NCI-H1105 (cell line): ENCODE measurements at places on chromosomes 2 and 18.

DNA sequence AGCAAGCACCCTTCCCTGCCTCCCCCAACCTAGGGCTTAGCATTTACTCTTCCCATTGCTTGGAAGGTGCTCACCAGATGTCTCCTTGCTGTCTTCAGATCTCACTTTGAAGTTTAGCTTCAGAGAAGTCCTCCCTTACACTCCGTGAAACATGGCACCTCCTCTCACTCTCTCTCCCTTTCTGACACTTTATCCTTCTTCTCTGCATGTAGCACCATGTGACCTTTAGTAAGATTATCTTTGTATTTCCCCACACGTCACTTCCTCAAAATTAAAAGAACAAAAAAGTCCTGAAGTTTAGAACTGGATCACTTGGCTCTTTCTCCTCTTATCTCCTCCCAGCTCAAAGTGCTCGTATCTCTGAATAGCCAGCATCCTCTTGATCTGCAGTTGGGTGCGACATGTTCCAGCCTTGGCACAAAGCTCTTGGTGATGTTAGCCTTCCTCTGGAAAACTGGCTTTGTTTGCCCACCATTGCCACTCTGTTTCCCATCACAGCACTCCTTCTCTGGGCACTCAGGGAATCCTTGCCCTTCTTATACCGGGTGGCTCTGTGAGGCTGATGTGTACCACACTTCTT, 40.6 kb upstream of the EPAS1 start:
- no peak for DNase-seq

GRCh38 chr2:191910518-191910917, 63.6 kb upstream of the CAVIN2 start:
- no peak for DNase-seq

DNA sequence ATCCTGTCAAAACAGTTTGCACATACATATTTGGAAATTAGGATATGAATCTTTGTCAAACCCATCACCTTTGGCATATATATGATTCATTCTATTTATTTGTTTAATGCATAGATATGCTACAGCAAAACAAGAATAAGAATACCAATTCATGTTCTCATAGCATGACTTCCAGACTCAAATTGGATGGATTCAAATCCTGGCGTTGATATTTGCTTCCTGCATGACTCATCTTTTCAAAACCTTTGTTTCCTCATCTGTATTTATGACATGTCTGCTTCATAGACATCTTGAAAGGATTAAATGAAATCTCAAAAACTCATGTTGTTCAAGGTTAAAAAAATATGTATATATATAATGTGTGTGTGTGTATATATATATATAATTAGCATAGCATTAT, 261.3 kb downstream of the MBD5 start:
- DNase-seq: no peak

- DNase-seq: no peak
Observed at GRCh38 chr18:71443706-71444480, 1100.2 kb downstream of the CBLN2 start.

- DNase-seq: no peak
Observed at GRCh38 chr2:140975237-140975636, 1155.6 kb downstream of the LRP1B start.

DNA sequence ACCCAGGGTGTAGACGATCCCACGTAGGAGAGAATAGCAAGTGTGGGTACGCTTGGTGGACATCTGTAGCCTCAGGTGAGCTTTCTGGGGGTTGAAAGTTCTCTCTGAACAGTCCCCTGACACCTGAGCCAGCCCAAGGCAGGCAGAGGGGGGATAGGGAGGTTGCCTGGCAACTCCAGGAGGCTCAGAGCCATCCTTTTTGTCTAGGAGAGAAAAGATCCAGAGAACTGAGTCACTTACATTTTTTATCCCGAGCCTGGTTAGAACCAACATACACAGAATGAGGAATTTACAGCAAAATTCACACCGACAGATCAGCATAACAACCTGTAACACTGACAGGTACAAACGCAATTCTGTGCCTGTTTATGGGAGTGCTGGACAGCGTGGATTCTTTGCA, 113.2 kb downstream of the SH3BP4 start:
- no peak for DNase-seq

- DNase-seq: no peak
Observed at GRCh38 chr2:228575897-228576296, 394.4 kb upstream of the SPHKAP start.

GRCh38 chr2:36253086-36253485, 102.5 kb upstream of the CRIM1 start:
- no peak for DNase-seq

DNA sequence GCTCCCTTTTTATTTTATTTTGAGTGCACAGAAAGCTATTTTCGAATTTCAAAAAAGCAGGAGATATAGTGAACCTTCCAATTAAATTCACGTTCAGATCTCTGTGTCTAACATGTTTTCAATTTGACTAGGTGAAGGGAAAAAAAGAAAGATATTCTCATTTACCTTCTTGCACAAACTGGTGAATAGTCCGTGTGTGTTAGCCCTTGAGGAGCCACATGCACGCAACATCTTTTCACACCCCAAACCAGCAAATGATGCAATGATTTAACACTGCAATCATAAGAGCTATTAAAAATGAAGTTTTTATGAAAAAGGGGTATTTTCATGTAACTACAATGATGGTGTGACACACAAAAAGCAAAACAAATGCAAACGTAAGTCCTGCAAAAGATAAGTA, 109.8 kb downstream of the CPO start:
- DNase-seq: no peak

- DNase-seq: no peak
Observed at GRCh38 chr18:64444819-64445218, 295.9 kb upstream of the LINC00305 start.

DNA sequence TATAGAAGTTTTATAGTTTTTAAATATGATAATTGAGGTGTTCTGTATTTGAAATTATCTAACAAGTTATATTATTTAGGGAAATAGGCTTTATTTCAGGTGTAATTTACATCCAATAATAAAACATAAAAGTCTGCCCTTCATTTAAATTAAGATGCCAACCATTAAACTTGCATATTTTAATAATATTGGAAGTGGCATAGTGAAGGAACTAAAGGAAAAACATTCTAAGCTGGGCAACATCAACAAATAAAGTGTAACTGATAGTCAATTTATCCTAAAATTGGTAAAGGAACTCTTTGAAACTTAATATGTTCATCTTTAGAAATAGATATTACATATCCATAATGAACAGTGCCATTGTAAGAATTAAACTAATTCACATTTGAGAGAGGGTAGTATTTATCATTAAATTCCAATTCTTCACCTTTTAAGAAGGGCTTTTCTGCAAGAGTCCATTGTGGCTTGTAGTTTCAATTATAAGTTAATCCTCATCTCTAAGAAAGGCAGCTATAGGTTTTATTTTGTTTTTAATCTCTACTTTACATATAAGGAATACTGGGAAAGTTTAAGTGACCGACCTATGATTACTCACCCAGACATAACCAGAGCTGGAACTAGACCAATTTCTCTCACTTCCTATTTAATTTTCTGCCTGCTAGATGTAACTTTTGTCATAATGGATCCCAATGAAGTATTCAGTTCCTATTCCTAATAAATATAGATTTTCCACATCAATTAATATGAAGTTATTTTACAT, 401.6 kb downstream of the XIRP2 start:
- DNase-seq: no peak

DNA sequence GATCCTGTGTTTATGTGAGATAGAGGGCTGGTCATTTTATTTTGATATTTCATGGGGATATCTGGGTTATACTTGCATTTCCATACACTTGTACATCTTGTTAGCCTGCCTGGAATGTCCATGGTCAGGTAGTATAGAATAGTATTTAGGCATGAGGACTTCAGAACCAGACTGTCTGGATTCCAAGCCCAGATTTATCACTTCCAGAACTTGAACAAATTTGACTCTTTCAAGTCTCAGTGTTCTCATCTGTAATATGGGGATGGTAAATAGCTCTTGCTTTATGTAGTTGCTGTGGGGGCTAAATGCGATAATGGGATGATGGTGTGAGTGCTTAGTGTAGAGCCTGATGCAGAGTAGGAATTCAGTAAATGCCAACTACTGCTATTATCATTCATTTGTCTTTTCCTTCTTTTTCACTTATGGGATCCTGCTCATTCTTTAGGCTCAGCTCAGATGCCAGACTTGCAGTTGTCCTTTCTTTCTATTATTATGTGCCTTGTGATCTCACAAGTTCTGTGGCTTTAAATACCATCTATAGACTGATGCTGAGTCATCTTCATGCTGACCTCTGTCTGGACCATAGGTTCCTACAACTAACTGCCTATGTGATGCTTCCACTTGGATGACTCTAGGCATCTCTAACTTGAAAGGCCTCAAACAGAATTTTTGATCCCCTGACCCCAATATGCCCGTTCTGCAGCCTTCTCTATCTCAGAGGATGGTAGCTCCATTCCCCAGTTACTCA, 67.4 kb downstream of the POLE4 start:
- no peak for DNase-seq

DNA sequence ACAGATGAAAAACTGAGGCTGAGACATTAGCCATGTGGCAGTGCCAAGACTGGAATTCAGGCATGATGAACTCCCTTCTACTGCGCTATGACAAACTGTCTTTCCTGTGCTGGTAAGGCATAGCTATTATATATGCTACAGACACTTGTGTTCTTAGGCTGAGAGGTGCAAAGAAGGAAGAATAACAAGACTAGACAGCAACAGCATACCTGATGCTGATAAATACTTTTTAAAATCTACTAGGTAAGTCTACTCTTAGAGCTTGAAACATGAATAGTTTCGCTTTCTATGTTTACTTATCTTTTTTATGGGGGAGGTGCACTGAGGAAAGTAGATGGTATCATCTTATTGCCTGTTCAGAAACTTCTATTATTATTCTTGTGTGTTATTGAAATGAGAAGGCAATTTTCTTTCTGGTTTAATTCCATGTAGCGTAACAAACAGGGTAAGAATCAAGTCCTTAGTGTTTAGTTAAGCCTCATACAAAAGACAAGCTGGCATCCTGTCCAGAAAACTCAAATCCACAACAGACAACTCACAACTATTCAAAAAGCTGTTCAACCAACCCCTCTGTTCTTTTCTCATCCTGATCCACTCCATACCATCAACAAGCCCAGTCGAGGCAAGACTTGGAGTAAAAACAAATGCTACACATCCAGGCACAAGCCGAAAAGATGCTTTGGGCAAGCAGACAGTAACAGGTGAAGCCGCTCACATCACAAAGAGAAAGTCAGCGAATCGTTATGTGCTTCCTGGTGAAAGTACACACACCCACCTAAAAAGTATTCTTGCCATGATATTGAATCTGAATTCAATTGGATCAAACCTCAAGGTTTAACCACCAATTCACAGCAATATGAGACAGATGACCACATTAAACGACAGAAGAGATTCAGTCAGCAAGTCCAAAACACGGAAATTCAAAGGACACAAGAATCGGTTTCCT, 1.5 kb downstream of the TTC32 start:
- DNase-seq: no peak
